A549 (cell line): ENCODE measurements at places on chromosomes 2 and 18. TPM values are rescaled to one million over a fixed set of nuclear protein-coding genes. Genes with fewer than 3 reads are reported as not detected.

NETO1 gene
- not detected in 3 replicates for polyA plus RNA-seq

MFSD2B gene
- polyA plus RNA-seq = 0.17 to 0.36 TPM (median 0.25 TPM) in 3 replicates

- no peak for DNase-seq
Observed at GRCh38 chr2:240986787-240987411, 11.5 kb upstream of the SNED1 start.

DNA sequence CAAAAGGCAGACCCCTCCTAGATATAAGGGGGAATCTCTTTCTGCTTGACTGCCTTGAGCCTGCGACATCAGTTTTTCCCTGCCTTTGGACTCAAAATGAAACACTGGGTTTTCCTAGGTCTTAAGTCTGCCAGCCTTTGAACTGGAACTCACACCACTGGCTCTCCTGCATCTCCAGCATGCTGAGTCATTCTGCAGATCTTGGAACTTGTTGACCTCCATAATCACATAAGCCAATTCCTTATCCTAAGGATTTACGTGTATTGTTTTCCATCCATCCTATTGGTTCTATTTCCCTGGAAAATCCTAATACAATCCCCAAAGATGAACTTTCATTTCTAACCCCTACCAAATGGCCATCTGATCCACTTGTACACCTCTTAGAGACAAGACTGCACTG, 88.0 kb downstream of the AFF3 start:
- no peak for DNase-seq

DNA sequence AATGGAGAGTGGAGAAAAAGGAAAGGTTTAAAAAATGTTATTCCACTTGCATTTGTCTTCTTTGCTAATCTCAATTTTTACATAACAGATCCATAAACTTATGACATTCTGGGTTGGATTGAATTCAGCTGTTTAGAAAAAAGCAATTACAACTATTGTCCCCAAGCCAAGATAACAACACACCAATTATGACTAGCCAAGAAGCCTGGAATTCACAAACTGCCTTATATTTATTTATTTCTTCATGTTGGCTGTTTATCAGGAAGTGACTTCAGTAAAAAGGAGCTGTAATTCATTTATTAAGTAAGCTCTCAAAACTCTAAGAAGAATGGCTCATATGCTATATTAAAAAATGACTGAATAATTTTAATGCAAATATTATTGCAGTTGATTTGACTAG, 137.4 kb downstream of the CALCRL start:
- no peak for DNase-seq

DNA sequence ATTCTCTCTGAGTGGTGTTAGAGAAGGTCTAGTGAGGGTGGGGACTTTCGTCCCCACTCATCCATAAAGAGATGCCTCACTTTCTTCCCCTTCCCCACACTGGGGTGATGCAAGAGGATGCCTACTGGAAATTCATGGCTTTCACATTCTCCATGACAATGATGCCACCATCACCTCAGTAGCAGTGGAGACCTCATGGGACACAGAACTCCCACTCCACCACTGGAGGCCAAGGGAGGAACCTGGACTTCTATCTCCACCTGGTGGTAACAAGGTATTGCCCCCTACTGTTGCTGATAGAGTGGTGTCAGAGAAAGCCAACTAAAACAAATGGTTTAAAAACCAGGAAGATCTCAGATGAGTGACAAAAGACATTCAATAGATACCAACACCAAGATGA, 110.9 kb downstream of the INHBB start:
- no peak for DNase-seq

- DNase-seq = no peak
Observed at GRCh38 chr2:147623328-147623727, 221.5 kb upstream of the ACVR2A start.

- no peak for DNase-seq
Observed at GRCh38 chr2:201057087-201057521, 14.4 kb downstream of the HYCC2 start.

- no peak for DNase-seq
Observed at GRCh38 chr18:22417496-22418188, at the start of gene CTAGE1. CTAGE1 (minus strand) TSS chr18:22417915; CDS start chr18:22417811, 104 bp downstream.

DNA sequence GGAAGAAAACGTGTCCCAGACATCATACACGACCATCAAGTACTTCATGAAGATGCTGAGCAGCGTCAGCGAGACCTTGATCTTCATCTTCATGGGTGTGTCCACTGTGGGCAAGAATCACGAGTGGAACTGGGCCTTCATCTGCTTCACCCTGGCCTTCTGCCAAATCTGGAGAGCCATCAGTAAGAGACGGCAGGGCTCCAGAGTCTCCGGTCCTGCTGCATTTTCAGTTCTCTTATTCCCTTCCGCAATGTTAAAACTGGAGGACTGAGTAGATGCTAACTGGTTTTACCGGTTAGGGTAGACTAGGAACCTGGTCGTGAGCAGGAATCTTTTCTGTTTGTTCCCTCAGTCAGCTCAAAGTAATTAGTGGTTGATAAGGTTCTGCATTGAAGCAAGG, 32.3 kb downstream of the SLC9A4 start:
- DNase-seq = no peak

- no peak for DNase-seq
Observed at GRCh38 chr2:146659976-146660375, 1184.9 kb upstream of the ACVR2A start.

- DNase-seq = no peak
Observed at GRCh38 chr18:32974421-32975162, 201.8 kb upstream of the KLHL14 start.

GRCh38 chr2:119385466-119385865, 18.7 kb downstream of the DBI start:
- no peak for DNase-seq
